ENCODE measurements at places on chromosomes 5 and 9. TPM values are rescaled to one million over a fixed set of nuclear protein-coding genes. Genes with fewer than 3 reads are reported as not detected.

P4HA2 gene
- polyA plus RNA-seq, result 0.26 TPM

KCNN2 gene
- not detected for polyA plus RNA-seq

IRF1 gene
- 207 TPM for polyA plus RNA-seq

NUDT12 gene
- 0.48 TPM for polyA plus RNA-seq

SLC34A3 gene
- polyA plus RNA-seq, result not detected

HRH2 gene
- polyA plus RNA-seq, result 0.49 TPM

Data from IgD-negative memory B cell (primary cell).